ENCODE measurements at places on chromosomes 16 and 17. TPM values are rescaled to one million over a fixed set of nuclear protein-coding genes. Genes with fewer than 3 reads are reported as not detected.

- DNase-seq = no peak
Observed at GRCh38 chr17:20611309-20611708, 31.8 kb downstream of the CDRT15L2 start.

DNA sequence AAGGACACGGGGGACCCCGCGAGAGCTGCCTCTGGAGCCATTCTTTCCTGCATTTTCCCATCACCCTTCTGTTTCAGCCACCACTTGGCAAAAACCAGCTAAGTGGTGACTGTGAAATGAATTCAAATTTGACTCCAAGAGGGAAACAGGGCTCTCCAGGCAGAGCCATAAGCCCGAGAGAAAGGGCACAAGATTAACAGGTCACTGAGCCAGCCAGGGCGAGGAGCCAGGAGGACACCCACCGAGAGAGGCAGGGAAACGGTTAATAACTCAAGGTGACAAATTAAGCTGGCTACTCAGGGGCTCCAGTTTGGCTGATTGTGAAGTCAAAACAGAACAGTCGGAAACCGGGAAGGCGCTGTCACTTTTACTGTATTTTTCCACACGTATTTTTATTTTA lies 67.8 kb upstream of the SOX9 start:
- no peak for DNase-seq

CCL14 gene
- total RNA-seq = 21.8 TPM

LHX1 gene
- total RNA-seq = not detected

KRT24 gene
- not detected for total RNA-seq

TBC1D3C gene
- not detected for total RNA-seq

DNA sequence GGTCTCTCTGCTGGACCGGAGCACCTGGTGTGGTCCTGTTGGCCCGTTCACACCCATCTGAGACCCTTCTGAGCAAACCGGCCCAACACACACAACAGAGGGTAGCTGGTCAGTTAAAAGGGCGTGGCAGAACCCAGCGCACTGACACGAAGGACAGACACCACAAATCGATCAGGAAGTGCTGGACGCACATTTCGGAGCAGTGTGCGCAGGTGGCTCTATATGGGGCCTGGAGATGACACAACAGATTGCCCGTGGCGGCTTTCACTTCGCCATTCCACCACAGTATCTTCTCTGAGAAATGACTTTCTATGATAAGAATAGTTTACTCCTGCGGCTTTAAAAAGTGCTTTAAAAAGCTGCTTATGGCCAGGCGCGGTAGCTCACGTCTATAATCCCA lies 12.5 kb downstream of the CCDC57 start:
- DNase-seq = no peak

GRCh38 chr16:17270683-17271109 lies 200.1 kb downstream of the XYLT1 start:
- no peak for DNase-seq

DNA sequence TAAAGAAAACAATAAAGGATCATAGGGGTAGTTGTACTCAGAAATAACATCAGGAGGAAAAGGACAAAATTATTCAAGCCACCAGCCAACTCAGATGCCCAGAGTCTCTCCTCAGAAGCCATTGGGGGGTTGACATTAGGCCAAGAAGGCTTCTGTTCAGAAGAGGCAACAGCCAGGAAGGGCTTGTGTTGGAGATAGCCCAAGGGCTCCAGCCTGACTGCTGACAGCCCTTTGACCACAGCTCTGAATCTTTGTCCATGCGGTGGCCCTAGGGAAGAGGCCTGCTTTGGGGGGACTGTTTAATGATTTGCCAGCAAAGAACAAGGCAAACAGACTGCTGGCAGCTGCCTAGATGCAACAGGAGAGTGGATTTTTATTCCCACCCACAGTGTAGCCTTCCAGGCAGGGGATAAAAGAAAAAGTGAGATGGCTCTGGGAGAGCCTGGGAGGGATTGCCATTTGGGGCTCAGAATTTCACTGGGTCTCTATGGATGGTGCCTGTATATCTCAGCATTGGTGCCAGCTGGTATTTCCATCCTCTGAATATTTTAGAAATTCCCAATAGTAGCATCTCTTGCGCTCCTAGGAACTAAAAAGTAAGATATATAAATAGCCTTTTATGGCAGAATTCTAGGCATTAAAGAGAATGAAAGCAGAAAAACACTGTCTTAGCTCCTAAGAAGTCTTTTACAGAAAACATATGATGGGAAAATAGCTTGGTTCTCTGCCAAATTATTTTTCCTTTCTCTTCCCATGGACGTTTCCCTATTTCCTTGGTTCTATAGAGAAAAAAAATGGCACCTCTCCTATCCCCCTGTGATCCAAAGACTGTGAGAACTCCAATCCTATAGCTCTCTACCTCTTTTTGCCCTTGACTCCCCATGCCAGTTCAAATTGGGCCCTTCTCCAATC lies 29.4 kb upstream of the SUPT4H1 start:
- no peak for DNase-seq

GRCh38 chr16:10862438-10862837 lies 14.6 kb upstream of the CIITA start:
- DNase-seq = no peak

MCRIP2 gene
- total RNA-seq = 14.2 TPM

TPSG1 gene
- not detected for total RNA-seq

- DNase-seq = no peak
Observed at GRCh38 chr17:2138761-2139160, 83.9 kb downstream of the HIC1 start.
